ENCODE measurements at places on chromosomes 3 and 15. TPM values are rescaled to one million over a fixed set of nuclear protein-coding genes. Genes with fewer than 3 reads are reported as not detected.
A peak's percentile ranks its signal among the peaks of the same experiment; 100 is the strongest.

Gene NR2E3
- total RNA-seq = 0.20 TPM

Gene REC114
- not detected for total RNA-seq

Gene EAF1
- total RNA-seq = 21.4 TPM

Gene ZDHHC19
- total RNA-seq = not detected

Gene COL6A6
- not detected for total RNA-seq

Gene ADAMTS7
- 0.92 TPM for total RNA-seq

Gene EPM2AIP1
- total RNA-seq = 12.1 TPM

Gene IL17RD
- total RNA-seq = 2.7 TPM

DNA sequence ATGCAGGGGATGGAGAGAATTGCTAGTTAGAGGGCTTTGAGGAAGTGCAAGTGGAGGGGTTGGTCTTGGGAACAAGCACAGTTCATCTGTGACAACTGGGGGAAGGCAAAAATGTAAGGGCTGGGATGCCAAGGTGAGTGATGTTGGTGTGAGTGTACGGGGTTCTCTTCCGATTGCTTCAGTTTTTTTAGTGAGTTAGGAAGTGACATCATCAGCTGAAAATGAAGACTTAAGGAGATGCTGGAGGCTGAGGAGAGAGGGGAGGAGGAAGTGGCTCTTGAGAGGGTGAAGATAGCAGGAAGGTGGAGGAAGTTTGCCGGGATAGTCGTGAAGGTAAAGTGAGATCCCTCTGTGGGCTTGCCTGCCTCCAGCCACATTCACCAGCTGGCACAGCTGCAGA, 12.7 kb downstream of the TICRR start:
- no peak for DNase-seq

GRCh38 chr15:93452537-93453211, 363.7 kb upstream of the RGMA start:
- no peak for DNase-seq

GRCh38 chr3:63764511-63764910, 54.6 kb upstream of the C3orf49 start:
- DNase-seq = no peak

DNA sequence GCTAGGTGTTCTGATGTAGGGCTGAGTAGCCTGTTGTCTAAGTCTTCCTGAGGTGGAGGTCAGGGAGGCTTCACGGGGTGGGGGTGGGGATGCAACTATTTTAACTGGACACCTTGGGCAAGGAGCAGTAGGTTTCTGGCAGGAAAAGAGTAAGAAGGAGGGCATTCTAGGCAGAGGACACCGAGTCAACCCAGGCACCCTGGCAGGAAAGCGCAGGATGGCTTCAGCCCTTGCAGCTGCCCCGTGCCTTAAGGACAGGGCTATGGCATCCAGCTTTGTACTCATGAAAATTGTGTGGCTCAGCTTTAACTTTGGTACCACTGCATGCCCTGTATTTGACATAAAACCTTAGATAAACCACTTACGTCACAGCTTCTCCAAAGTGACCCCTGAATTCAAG, 6.4 kb upstream of the FILIP1L start:
- DNase-seq = no peak

DNA sequence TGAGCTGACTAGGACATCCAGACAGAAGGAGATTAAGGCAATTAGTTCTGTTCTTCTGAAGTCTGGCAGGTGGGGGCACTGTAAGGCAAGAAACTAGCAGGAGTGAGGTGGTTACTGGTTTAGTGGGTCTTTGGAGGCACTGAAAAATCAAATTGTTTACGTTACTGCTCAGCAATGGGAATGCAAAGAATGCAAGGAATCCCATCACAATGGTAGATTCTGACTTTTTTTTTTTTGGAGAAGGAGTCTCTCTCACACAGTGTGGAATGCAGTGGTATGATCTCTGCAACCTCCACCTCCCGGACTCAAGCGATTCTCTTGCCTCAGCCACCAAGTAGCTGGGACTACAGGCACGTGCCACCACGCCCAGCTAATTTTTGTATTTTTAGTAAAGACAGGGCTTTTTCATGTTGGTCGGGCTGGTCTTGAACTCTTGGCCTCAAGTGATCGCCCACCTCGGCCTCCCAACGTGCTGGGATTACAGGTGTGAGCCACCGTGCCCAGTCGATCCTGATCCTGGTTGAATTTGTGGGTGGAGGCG, 16.4 kb downstream of the FAM107A start:
- DNase-seq = no peak

DNA sequence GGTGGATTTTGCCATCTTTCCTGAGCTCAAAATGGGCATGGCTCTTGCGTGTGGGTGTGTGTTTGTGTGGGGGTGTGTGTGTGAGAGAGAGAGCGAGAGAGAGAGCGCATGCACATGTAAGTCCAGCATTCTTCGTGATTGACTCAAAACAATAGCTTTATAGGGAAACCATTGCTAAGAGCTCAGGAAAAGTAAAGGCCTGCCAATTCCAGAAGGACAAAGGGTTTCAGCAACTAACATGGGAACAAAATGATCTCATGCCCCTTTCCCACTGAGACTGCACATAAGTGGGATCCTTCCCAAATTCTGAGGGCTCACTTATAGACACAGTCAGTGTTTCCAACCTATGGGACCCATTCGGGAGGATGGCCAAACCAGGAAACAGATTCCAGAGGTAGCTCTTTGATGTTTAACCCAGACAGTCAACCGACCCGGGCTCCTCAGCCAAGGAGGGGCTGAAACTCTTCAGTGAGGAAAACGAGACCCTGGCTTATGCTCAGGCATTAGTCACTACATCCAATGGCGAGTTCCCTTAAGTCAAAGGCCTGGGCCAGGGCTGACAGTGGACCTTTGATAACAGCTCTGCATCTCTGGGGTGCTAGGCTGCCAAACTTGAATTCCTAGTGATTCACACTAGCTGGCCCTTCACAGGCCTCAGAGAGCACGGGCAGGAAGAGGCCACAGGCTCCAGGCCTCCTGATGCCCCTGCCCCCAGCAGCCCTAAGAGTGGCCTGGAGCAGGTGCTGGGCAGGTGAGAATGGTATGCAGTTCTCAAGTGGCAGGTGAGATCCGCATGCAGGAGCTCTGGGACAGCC, 305.0 kb upstream of the C2CD4B start:
- no peak for DNase-seq

DNA sequence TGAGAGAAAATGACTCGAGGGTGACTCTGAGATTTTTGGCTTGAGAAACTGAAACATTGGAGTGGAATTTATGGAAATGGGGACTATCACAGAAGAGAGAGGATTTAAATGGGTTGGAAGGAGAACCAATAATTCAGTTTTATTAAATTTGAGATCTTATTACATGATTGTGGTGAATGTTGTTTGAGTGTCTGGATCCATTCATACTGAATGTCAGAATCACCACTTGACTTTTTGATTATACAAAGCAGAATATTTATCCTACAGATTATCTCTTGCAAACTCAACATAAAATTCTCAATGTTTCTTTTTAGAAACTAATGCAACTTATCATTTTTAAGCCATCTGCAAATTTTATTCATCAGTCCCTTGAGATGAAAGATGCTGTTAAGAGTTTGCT, 332.8 kb downstream of the CNTN3 start:
- no peak for DNase-seq

GRCh38 chr3:46380471-46381221, 9.9 kb downstream of the CCR5 start:
- DNase-seq = no peak

- peak; percentile 76 for DNase-seq
These were observed 39.2 kb downstream of the MYO5C start for GRCh38 chr15:52256366-52256765.

DNA sequence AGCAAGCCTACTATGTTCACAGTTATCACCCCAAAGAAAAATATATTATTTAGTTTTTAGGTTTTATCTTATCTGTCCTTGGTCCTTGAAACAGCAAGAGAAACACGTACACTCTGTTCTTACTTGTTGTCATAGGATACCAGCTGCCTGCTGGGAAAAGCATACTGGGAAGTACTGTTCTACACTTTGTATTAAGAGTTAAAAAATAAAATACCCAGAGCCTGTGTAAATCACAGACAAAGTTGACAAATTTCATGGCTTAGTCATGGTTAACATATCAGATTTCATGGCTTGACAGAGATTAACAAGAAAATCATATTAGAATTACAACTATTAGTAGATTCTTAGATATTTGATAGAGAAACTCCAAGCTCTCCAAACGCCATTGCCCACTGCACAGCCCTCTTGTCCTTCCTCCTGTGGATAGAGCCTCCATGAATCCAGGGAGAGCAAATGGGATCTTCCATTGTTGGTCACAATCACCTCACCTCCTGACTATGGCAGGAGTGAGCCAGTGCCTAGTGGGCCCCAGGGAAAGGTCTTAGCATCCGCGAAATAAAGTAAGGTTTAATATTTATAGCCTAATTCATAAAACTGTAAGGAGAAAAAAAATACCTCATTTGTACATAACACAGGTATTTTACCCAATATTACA, 128.1 kb upstream of the WNT5A start:
- no peak for DNase-seq

DNA sequence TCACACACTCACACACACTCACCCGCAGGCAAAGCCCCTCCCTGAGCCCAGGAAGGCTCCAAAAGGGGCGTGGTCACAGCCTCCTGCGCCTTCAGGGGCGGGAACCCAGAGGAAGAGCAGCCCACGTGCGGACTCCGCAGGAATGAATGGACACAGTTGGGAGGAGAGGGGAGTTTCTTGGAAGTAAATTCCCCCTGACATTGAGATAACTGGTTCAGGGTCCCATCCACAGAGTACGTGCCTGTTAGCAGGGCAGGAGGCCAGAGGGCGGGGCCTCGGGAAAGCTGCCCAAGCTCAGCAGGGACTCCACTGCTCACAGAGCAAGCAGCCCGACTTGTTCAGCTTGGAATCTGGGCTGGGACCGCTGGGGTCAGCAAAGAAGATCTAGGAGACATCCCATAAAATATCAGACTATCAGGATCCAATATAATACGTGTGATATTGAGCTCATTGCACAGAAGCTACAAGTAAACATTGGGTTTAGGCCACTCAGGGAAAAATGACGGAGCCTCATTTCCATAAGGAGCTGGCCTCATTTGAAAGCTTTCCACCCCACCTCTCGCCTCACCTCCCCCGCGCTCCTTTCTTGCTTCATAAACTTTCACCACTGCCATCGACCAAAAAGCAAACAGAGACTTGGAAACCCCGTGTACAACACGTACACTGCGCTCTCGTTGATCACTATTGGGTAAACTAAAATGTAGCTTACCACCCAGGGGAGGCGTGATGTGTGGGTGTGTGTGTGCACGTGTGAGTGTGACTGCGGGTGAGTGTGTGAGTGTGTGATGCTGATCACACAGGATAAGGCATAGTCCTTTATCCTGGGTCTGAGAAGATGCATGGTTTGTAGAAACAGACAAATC, 36.0 kb downstream of the TM2D3 start:
- peak; percentile 42 for DNase-seq

GRCh38 chr3:113516115-113516505, 1.2 kb upstream of the SPICE1 start:
- peak; percentile 15 for DNase-seq

- DNase-seq = no peak
These were observed 140.4 kb downstream of the RORA start for GRCh38 chr15:61088675-61089074.

- DNase-seq = no peak
These were observed 67.0 kb downstream of the DAPK2 start for GRCh38 chr15:63979262-63979793.

Measured in left colon (tissue), 2 donors.